ENCODE measurements at places on chromosomes 3 and 15.

DNA sequence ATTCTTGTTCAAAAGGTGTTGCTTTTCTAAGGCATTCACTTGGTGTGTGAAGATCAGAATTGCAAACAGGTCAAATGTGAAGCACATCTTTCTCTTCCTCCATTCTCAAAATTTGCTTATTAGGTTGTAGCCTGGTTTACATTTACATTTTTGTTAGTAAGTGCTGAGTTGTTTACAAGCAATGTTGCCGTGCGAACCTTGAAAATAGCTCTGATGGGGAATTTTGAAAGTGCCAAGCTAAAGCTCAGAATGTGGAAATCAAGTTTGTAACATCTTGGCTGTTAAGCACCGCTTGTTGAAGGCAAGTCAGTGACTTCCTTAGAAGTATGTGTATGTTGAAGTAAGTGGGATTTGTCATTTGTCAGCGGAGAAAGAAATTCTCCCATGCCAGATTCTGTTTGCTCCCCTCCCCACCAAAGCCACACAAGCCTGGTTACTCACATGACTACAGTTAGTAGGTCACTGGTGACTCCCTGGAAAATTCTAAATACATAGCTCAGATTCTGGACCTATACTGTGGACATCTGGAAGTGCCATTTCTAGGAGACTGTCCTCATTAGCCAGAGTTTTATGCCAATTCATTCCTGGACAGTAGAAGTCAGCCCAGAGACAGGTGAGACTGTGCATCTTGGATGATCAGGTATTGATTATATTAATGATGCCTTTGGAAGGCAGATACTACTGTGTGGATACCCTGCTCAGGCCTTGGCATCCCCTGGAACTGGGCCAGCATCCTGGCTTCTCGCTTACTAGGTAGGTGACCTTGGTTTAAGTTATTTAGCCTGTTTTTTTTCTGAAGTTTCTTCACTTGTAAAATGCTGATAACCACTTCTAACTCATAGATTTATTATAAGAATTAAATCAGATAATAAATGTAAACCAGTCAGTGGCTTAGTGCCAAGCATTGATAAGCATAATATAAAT is 390.6 kb upstream of the SEMA6D start:
- DNase-seq: no peak

DNA sequence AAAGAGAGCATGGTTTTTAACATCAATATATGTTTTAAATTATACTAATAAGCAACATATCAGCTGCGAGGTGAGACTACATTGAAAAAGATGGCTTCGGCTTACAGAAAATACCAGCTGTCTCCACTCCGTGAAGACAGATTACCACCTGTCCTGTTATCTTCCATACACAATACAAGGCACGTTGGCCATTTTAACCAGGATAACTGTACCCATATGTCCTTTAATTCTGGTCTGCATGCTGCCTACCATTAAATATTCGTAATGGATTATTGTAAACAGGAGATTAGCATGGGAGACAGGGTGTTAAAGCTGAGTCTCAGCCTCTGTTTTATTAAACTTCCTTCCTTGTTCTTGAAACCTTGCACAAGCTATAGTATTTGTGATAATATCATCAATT is 855.5 kb downstream of the ROBO1 start:
- DNase-seq: peak; percentile 4

GRCh38 chr15:63909819-63910437 is 76.2 kb upstream of the HERC1 start:
- peak; percentile 64 for DNase-seq

- DNase-seq: peak; percentile 78
These were observed 16.2 kb upstream of the VILL start for GRCh38 chr3:37974121-37975083.

DNA sequence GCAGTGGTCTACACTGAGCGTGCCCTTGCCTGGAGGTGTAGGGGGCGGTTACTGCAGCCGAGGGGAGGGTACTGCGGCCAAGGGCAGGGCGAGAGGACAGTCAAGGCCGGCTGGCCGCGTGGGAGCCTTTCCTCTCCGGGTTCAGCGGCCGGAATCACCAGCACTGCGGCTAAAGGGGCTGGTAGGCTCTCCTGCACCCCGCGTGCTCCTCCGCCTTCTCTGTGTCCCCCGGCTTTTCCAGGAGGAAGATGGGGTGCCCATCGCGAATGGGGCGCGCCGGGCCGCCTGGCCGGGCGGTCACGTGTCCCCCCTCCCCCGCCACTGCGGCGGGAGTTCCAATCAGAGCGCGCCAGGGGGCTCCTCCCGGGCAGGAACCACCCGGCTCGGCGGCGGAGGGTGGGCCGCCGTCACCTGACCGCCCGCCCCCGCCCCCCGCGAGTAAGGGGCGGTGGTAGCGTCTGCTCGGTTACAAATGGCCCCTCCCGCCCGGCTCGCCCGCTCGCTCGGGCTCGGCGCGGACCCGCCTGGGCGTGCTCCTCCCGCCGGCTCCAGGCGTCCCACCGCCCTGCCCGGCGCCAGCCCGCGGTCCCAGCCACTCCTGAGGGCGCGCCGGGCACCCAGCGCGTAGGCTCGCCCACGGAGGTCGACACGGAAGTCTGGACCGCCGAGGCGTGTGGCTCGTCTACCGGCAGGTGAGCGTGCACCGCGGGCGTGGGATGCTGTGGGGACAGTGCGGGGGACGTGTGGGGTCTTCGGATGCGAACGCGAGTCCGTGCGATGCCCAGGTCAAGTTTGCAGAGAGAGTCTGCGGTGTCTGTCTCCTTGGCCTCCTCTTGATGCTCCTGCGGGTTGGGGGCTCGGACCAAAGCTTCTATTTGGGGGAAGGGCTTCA is 242.6 kb upstream of the TOPAZ1 start:
- DNase-seq: peak; percentile 99

- no peak for DNase-seq
These were observed 15.9 kb downstream of the PSTPIP1 start for GRCh38 chr15:77010857-77011256.

- no peak for DNase-seq
These were observed 44.8 kb upstream of the RPL32 start for GRCh38 chr3:12886106-12886679.

GRCh38 chr3:181534781-181535221 is 176.9 kb upstream of the SOX2 start:
- DNase-seq: peak; percentile 19

GRCh38 chr3:175297216-175297615 is 438.1 kb downstream of the NAALADL2 start:
- no peak for DNase-seq

GRCh38 chr15:95868450-95868849 is 462.1 kb upstream of the NR2F2 start:
- no peak for DNase-seq
